ENCODE measurements at places on chromosomes 7 and 10.

GRCh38 chr7:78576236-78576635, 777.7 kb downstream of the PHTF2 start:
- DNase-seq = no peak

DNA sequence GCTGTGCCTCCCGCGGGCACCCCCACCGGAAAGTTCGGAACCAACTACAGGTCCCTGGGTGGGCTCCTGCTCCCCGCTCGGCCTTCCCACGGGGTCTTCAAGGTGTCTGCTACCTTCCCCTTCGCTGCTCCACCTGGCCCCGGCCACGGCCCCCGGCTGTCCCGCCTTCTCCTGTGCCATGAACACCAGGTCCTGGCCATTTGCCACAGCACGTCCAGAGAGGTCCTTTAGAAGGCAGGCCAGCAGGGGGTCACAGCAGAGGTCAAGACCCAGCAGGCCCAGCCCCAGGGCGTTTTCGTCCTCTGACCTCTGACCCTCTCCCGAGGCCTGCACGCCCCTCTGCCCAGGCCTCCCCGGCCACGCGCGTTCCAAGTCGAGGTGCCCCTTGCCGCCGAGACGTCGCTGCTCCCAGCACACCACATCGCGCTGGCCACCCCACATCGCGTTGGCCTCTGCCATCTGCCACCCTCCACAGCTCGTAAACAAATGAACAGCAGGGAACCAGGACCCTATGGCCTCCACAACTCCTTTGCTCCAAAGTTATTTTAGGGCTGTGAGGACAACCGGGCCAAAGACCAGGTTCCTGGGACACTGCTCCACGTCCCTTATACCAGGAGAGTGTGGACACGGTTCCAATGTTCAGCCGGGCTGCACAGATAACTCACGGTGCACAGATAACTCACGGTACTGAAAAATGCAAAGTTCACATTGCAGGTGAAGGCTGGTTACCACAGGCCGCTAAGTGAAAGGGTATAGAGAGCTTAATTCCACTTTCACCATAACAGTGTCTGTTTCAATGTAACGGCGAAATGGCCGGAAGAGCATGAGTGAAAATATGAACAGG, 74.3 kb downstream of the CFAP46 start:
- peak; percentile 9 for DNase-seq

- DNase-seq = no peak
Observed at GRCh38 chr10:78983608-78984007, 85.2 kb upstream of the ZMIZ1 start.

DNA sequence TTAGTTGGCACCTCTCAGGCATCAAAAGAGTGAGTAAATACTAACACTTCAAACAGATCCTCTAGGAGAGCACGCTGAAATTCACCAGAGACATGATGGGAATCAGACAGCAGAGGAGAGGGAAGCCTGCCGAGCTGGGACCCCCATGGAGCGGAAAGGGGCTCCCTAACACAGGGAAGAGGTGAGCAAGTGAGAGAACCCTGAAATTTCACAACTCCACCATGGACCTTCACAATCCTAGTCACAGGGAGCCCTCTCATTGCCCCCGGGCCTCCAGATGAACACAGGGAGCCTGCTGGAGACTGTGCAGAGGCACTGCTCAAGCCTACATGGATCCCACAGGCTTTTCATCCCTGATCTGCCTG, 59.2 kb upstream of the ANTXRL start:
- no peak for DNase-seq

GRCh38 chr7:143255564-143255963, 7.7 kb upstream of the GSTK1 start:
- no peak for DNase-seq

DNA sequence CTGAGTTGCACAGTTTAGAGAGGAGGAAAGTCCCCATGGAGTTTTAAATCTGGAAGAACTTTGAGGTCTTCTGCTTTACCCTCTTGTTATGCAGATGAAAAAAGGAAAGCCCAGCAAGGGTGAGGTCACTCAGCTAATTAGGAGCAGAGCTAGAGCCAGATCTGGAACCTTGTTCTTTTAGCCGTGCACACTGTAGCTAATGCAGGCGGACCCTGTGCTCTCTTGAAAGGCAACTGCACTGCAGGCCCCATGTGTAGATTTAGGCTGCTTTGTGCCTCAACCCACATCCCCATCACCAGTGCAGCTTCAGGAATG, 63.4 kb downstream of the SYPL1 start:
- DNase-seq = no peak

DNA sequence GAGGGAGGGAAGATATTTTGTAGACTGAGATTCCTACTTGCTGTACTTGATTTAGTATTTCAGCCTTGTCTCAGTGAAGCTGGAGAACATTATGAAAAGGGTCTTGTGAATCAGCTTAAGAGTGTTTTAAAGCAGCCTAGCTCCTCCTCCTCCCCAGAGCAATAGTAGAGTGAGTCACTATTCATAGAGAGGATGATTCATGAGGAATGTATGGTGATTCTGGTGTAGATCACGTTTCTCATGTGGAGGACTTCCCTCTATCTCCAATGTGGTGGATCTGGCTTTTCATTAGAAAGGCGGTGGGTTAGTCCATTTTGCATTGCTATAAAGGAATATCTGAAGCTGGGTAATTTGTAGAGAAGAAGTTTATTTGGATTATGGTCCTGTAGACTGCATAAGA, 340.1 kb upstream of the CHRM2 start:
- no peak for DNase-seq

DNA sequence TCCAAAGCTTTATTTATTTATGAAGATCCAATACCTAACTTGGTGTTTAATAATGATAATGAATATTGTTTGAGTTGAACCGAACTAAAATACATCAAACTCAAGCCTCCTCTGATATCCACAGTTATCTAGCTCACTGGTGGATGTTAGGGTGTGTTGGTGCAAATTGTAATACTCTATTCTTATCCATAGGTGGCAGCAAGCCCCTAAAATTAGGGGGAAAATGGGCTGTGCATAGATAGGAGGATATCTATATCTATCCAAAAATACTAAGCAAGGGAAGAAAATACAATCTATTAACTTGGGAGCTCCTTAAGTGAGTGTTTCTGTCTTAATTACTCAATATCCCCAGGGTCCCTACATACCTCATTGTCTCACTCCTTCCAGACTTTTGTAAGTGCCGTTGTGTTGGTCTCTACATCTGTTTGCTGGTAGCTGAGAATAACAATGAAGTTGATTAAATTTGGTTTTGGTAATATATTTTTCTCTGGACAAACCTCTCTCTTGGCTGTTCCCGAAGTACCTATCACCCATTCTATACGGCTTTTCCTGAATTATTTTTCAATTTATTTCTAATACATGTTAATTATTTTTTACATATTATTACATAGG, 55.0 kb upstream of the VWDE start:
- no peak for DNase-seq

- peak; percentile 10 for DNase-seq
Observed at GRCh38 chr10:104612571-104613205, 28.4 kb upstream of the SORCS3 start.

- no peak for DNase-seq
Observed at GRCh38 chr7:112173568-112173905, 32.7 kb downstream of the DOCK4 start.

- DNase-seq = no peak
Observed at GRCh38 chr7:80147543-80148391, 13.1 kb downstream of the GNAI1 start.

DNA sequence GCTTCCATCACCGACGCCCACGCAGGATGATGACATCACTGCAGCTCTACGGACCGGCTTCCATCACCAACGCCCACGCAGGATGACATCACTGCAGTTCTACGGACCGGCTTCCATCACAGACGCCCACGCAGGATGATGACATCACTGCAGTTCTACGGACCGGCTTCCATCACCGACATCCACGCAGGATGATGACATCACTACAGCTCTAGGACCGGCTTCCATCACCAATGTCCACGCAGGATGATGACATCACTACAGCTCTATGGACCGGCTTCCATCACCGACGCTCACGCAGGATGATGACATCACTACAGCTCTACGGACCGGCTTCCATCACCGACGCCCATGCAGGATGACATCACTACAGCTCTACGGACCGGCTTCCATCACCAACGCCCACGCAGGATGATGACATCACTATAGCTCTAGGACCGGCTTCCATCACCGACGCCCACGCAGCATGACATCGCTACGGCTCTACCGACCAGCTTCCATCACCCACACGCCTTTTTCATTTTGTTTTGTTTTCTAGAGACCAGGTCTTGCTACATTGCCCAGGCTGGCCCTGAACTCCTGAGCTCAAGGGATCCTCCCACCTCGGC, 29.5 kb downstream of the GPER1 start:
- DNase-seq = no peak

DNA sequence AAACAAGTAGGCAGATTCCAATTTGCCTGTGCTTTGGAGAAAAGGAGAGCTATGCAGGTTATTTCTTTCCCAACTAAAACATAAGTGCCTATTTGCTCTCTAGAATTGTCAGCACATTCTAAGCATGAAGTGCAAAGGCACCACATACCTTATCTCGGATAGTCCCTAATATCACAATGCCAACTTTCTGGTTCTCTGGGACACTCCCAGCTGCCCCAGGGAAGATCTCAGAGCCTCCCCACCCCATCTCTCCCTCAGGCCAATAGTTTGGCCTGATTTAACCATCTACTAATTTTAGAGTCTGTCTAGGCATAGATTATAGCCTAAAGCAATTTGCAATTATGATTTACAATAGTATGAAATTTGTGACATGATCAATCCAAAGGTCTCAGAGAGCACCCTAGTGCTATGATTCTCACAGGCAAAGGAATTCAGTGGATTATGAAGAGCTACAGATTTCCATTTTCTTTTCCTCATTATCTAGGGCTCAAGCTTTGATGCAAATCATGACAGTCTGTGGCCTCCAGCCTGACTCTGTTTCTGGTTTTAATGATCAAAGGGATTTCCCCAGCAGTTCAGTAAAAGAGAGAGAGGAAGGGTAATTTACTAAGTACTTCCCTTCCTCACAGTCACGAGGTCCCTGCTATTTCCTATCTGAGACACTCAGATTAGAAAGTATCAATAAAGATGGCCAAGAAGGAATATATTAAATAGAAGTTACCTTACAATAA, 29.0 kb upstream of the IL6 start:
- DNase-seq = no peak

DNA sequence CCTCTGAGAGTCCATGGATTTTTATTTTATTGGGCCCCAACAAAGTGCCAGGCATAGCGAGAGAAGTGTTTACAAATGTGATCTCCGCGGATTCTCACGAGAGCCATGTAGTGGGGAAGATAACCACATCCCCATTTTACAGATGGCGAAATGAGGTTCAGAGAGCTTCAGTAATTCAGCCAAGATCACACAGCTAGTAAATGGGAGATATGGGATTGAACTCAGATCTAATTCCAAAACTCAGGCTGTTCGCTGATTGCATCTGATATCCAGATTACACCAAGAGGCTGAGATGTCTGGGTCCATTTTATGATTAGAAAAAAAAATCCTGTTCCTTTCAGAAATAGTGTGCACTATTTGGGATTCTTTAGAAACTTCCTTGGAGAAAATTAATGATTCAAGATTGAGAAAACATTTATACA, 1.3 kb downstream of the FAS start:
- no peak for DNase-seq
